Fibroblast of skin of back (primary cell): ENCODE measurements at places on chromosomes 6 and 20.

DNA sequence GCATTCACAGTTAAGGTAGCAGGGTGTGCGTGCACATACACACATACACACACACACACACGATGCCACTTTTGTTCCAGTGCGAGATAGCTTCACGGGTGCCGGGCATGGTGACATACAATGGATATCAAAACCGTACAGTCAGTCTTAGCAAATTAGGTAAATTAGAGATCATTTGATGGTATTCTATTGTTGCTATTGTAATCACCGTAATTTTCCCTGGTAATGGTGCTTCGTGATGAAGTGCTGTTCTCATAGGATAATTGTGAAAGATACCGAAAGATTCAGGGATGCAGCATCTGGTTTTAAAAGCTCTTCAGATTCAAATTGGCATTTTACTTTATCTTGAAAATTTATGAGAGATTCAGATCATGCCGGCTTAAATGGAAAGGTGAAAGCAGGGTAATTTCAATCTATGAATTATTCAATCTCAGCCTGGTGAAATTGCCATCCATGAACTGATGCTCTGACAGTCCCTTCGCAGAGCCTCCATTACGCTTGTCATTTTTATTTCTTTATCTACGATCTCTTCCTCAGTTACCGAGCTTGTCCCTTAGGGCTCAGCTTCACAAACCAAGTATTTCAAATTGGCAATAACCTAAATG lies 71.3 kb upstream of the SOX4 start:
- no peak for DNase-seq

DNA sequence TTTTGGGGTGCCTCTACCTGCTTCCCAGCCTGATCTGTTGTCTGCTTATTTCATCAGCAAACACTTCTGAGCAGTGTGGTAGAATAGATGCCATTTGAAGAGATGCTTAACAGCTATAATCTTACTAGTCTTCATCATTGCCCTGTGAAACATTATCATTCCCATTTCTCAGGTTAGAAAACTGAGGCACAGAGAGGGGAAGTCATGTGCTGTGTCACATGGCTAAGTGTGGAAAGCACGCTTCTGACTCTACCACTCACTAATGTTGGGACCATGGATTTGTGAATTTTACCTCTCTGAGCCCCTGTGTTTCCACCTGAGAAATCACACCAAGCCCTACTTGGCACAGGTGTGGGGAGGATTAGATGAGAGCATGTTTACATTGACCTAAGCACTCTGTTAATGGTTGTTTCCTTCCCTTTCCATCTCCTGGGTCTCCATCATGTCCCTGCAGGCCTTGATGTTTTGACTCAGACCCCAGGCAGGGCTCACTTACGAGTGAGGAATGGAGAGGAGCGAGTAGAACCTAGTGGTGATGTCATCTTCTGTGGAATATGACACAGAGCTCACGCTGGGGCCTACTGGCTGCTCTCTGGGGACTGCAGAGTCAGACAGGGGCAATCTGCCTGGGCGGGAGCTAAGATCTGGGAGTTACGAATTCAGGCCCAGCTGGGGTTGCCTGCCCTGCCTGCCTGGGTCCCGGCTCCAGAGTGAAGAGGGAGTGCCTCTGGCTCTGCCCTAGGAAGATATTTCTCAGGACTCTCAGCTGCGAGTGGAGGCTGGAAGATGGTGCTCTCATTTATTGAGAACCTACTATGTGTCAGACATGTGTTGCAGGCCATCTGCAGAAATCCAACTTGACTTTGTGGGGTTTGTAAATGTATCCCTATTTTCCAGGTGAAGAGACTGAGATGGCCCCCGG lies 64.3 kb downstream of the CDH22 start:
- peak; percentile 58 for DNase-seq

- DNase-seq: no peak
These were observed 91.3 kb downstream of the MYLK4 start for GRCh38 chr6:2659381-2659780.

DNA sequence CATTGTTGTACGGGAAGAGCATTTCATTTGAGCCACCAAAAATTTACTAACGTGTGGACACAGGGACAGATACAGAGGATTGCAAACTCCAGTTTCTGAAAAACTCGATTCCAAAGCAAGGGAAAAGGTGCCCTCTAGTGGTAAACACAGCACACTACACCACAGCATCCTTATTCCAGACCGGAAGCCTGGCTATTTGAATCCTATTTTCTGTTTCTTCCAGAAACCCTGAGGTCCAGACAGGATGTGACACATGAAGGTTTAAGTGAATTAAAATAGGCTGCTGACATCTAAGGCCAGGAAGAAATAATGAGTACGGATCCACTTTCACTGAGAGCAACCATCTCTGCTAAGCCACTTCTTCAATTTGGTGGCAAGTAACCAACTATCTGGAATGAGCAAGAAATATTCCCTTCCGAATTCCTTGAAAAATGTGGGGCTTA lies 31.8 kb upstream of the GMPR start:
- DNase-seq: peak; percentile 86

DNA sequence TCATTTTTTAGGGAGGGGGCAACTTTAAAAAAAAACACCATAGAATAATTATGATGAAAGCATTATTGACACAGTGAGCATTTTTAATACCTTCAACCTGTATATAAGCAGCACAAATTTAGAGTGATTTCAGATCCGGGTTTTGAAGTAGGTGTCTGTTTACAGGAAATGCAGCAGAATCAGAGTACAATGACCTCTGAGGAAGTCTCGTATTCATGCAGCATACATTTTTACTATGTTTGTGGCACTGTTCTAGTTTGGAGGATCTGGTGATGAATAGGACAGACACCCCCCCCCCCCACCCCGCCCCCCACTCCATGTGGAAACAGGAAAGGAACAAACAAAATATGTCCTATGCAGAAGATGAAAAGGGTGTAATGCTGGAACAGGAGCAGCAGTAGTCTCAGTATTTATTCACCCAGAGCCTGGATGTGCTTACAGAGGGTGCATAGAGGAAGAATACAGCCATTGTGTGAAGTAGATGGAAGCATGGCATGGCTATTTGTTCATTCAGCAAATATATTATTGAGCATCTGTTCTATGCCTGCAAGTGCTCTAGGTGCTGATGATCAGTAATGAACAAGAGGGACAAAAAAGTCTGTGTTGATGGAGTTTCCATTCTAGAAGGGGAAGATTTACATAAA lies 19.7 kb downstream of the VAPB start:
- DNase-seq: no peak

GRCh38 chr20:34980543-34981233 lies 25.0 kb downstream of the MYH7B start:
- DNase-seq: no peak

DNA sequence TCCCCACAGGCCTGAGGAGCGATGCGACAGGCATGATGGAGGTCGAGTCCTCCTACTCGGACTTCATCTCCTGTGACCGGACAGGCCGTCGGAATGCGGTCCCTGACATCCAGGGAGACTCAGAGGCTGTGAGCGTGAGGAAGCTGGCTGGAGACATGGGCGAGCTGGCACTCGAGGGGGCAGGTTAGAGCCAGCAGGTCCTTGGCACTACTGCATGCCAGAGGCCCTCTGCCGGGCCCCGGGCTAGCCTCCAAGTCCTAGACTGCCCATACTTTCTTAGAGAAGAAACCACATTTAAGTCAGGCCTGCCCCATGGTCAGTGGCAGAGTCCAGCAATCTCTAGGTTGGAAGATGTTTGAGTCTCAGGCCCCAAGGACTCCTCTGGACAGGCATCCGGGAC lies 32.1 kb downstream of the PKIG start:
- DNase-seq: no peak

DNA sequence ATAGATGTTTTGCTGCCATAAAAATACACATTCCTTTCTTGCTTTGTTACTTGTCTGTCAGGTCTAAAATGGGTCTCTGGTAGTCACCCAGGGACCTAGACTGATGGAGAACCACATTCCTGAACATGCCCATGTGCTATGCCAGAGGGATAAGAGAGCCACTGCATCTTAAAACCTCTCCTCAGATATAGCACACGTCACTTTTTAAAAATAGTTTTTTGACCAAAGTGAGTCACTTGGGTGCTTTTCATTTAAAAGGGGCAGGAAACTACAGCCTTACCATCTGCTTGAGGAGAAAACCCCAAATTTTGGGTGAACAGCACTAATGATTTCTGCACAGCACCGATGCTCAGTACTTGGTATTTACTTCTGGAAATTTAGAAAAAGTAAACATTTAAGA lies 197.8 kb downstream of the OGFRL1 start:
- DNase-seq: peak; percentile 63

- DNase-seq: no peak
These were observed 27.0 kb downstream of the SNAI1 start for GRCh38 chr20:50009521-50010454.

- DNase-seq: no peak
These were observed 2.3 kb downstream of the KCNK15 start for GRCh38 chr20:44748005-44748370.

DNA sequence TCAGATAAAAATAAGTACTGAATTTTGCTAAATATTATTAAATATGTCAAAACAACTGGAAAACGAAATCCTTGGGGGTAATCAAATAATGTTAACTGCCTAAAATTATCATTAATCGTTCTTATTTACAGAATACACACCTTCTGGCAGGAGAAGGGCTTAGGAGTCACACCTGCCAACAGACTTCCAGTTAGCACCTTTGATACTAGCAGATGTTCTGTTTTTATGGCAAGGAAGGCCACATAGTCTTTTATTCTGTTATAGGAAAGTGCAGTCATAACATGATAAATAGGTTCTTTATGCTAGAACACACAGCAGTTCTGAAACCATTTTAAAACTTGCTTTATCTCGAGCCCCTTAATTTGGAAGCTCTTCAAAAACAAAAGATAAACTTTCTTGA lies 464.1 kb downstream of the UTRN start:
- no peak for DNase-seq

DNA sequence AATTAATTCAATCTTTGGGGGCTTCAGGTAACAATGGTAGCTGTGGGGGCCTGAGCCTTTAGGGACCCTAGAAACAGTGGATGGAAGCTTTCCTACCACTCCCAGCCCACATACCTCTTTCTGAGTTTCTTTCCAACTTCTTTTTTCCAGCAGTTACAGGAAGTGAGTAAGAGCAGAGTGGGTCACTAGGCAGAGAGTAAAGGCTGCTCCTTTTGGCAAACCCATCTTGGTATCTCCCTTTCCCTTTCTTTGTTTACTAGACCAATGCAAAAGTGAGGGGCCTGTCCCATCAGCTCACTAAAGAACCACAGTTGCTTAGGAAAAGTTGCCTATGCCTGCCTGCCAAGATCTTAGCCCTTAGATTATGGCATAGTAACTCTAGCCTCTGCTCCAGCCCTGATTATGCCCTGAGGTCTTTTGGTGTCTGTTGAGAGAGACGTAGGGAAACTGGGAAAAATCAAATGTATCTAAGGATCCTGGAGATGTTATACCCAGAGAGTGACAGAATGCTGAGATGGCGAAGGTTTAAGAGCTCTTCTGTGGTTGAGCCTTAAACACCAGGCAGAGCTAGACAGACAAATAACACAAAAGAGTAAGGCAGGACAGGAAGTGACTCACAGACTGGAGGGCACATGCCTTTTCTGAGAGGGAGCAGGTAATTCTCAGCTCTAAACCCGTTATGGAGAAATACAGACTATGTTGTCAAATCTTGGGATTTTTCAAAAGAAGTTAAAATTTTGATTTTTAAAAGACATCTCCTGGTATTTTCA lies 31.3 kb downstream of the TRMT6 start:
- DNase-seq: peak; percentile 33

GRCh38 chr6:145688493-145688905 lies 46.8 kb downstream of the EPM2A start:
- DNase-seq: peak; percentile 76
